T-helper 1 cell (primary cell): ENCODE measurements at places on chromosomes 2 and 18.

DNA sequence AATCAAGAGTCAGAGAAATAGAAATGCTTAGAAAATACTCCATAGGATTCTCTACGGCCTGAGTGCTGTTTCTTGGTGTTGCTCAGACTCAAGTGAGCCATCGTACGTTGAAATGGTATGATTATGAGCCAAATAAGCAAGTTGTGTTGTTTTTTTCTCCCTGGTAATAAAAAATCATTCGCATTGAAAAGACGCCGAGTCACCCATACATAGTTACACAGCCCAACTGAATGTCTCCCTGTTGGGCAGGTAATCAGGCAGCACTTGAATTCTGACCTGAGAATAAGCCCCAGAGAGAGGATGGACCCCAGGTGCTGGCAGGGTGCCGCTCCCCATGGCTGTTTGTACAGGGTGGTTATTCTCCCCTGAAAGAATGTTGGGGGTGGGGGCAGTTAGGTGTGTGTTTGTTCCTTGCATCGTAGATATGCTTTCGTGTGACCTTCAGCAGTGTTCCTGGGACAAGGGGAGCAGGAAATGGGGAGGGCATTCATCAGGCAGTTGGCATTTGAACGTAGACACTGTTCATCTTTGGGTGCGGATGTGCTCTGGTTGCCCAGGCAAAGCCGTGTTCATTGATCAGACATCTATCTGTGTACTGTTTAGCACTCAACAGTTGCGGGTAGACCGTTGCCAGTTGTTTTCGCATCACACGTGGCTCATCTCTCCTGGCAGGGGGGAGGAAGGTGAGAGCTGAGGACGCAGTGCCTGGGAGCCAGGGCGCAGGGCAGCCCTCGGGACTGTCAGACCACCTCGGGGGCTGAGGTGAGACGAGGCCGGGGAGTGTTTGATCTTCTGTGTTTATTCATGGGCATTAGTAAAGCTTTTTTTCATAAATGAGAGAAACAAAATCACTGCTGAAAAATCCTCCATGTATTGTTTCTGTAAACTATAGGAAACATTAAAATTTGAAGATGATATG is 27.3 kb downstream of the MTCL1 start:
- DNase-seq: no peak

DNA sequence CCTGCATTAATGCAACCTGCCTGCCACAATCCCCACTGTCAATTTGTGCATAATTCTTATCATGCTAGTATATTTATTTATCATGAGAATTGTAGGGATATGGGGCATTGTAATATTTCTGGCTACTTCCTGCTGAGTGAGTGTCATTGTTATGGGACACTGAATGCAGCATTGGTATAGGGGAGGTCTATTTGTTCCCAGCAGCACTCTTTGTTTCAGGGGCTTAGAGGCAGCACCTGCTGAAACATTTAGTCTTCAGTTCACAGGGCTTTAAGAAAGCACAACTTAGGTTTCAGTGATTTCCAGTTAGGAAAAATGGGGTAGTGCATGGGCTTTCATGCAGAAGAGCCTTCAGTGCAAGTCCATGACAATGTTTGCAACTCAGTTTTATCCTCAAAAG is 23.6 kb downstream of the SULT1C3 start:
- no peak for DNase-seq

DNA sequence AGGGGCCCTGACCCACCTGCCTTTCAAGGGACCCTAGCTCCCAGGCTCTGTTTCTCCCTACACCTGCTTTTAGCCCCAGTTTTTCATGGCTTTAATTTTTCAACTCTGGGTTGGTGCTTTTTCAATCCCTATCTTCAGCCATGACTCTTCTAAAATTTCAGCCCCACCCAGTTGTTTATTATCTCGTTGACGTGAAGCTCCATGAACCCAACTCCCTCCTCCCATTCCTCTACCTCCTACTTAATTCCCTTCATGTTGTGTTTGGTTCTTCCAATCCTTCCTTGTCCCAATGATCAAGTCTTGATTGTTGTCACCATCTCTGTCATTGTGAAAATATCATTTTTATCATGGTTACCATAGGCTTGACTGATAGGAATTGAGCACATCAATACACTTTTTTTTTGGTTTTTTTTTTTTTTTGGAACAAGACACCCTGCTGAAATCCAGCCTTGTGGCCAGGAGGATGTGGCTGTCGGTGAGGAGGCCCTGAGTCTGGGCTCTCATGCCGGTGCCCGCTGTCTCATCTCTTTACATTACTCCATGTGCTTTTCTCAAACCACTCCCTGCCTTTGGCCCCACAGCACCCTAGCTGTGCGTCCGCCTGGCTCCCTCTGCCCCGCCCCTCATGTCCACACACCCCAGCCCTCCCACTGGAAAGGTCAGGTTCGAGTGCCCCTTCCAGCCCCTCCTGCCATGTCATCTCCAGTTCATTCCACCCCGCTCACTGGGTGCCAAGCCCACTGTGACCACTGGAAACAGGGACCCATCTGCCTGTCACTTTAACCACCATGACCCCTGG is 39.3 kb downstream of the NAPG start:
- DNase-seq: no peak

DNA sequence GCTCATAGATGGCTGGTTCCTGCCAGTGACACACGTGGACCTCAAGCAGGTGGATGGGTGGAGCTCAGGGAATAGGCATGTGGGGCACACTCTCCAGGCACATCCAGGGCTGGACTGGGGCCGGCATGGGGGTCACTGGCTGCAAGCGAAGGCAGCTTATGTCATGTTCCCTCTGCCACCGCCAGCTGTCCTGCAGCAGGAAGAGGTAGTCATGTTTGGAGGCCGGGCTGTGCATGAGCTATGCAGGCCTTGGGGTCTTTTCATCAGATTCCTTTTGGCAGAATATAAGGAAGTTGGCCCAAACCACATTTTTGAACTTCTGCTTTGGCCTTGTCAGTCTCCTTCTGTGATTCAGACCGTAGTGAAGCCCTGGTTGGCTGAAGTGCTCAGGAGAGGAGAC is 61.5 kb downstream of the AGAP1 start:
- no peak for DNase-seq

- no peak for DNase-seq
Observed at GRCh38 chr2:226825056-226825455, 10.8 kb upstream of the RHBDD1 start.

DNA sequence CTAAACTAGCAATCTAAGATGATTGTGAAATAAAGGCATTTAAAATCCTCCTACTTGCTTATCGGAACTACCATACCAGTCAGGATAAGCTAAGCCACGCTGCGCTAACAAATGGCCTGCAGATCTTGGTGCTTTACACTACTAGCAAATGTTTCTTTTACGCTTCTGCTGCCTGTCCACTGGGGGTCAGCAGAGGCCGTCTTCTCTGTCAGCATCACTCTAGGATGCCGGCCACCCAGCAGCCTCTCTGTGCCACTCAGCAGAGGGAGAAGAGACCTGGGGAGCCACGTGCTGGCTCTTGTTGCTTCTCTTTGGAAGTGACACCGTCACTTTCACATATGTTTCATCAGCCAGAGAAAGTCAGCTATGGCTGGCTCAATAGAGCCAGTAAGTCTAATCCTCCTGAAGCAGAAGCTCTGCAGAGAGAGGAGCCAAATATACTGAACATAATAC is 36.6 kb downstream of the COPS8 start:
- DNase-seq: no peak

- no peak for DNase-seq
Observed at GRCh38 chr2:4346628-4347027, 643.3 kb downstream of the DCDC2C start.

DNA sequence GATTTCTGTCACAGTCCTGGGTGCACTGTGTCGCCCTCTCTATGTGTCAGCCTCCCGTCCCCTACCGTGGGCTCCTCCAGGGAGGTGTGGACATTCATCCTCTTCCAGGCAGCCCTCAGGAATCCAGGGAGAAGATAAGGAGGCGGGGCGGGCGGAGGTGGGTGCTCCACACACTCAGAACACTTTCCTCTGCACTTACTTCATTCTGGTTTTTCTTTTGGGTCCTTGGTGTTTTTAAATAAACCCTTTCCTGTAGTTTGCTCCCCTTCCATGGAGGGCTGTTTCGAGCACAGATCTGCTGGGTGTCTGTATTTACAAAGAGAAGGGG is 183.9 kb downstream of the FAM210A start:
- DNase-seq: no peak

DNA sequence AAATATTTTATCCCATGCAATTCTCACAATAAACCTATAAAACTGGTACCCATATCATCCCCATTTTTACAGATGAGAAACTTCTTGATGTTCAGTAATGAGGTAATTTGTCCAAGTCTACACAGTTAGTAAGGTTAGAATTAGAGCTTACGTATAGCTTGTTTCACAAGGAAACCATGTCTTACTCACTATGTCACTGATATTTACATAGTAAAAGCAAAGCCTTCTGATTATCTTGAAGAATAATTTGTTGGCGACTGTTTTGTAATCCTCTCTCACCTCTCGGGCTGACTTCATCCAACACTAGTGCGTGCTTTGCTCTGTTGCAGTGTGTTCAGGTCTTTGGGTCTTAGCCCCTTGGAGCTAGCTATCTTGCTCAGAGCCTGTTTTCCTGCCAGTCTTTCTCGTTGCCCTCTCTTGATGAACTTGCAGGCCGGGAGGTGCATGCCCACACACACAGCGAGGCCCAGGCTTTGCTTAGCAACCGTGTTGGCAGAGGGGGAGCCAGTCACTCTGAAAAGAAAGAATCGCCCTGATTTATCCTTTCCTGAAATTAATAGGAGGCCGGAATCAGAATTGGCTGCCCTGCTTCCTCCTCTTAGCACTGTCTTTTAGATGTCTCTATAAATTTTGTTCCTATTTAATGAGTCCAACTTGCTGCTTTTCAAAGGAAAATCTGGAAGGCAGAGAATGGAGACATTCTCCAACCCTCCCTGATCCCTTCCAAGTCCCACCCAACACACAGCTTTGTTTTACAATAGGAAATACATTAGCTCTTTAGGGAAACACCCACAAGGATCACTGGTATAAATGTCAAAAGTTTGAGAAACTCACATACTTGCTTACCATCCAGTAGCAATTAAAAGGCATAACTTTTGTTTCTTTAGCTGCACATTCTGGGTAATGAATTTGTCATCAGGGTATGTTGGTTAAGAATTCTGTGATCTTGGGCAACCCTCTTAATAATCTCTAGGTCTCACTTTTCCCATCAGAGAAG is 97.6 kb upstream of the SEC11C start:
- DNase-seq: no peak

- DNase-seq: no peak
Observed at GRCh38 chr18:13616041-13616440, 110.3 kb downstream of the FAM210A start.

DNA sequence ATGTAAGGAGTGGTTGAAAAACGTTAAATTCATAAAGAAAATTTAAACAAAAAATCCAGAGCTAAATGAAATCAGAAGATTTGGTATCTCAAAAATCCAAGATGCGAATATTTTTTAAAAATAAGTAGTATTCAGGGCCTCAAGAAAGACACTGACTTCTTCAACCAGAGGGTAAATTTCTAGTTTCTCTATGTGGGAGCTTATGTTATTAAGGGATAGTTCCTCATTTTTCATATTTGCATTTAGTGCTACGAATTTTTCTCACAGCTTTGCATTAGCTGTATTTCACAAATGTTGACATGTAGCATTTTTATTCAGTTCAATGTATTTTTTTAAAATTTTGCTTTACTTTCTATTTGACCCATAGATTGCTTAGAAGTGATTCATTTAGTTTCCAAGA is 454.7 kb downstream of the CBLN2 start:
- no peak for DNase-seq

DNA sequence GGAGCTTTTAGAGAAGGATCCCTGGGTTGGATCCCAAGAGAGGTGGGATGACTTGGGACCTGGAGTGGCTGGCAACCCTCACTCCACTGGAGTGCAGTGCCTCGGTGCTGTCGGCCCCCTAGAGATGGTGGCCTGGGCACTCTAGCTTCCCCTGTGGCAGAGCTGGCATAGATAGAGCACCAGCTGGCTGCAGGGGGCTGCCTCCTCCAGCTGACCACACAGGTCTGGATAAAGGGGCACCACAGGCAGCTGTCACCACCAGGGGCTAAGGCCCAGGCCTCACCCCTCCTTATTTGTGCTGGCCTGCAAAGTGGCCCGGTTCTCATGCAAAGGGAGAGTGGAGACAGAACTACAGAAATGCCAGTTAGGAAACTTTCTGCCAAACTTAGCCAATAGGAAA is 74.3 kb downstream of the ZBTB7C start:
- no peak for DNase-seq
